ENCODE measurements at places on chromosomes 16 and 17.

DNA sequence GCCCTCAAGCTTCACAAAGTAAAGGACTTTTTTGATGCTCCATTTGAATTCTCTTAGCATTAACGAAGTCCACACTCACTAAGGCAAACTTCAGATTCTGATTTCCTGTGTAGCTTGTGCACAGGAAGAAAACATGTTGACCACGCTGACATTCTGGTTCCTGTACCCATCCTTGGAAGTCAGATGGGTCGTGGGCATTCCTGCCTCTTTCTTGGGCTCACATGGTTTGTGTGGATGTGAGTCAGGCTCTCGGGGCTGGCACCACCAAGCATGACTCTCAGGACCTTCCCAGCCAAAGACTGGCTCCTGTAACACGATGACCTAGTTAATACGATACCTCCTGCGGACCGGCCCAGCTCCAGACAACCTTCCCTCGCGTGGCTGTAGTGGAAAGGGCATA, 32.8 kb downstream of the ARSG start:
- no peak for DNase-seq

- no peak for DNase-seq
Measured at GRCh38 chr16:11794996-11795886, 1.8 kb downstream of the ZC3H7A start.

DNA sequence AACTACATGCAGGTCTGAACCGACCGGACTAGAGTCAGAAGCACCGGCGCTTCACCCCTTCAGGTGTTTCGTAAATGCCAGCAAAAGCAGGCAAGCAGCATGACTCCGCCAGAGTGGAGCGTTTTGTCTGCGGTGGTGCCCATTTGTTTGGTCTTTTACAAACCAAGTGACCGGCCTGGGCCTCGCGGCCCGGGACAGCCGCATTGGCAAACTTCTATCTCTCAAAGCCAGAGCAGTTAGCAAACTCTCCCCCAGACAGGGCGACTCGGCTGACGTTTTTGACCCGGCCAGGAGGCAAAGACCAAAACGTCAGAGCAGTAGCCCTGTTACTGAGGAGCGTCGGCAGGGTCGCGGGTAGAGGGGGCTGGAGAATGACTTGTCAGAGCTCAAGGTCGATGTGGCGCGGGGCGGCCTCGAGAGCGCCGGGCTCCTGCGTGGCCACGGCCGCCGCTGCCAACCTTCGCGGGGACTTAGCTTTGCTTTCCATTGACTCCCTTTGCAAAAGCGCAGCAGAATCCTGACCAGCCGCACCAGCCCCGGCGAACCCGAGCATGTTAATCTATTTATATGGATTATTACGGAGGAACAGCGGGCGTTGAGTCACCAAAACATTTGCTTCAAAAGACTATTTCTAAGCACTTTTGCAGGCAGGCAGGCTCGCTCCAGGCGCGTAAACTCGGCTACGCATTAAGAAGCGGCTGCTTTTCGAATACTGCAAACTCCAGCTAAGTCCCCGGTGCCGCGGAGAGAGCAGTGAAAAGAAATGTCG, 763 bp upstream of the SOX9 start:
- DNase-seq = peak; percentile 75

DNA sequence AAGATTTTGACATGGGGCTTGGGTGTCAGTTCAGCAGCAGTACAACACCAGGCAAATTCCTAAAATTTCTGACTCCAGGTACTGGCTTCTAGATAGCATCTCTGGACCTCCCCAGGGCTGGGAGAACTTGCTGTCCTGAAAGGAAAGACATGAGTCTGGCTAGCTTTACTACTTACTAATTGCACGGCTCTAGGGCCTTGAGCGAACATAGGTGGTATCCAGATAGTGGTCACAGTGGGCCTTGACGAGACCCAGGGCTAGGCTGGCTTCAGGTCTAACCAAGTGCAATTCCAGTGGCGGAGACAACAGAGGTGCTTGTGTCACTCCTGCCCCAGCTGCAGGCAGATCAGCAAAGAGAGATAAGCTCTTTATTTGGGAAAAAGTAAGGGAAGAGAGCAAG, 16.4 kb upstream of the SLC13A5 start:
- no peak for DNase-seq

DNA sequence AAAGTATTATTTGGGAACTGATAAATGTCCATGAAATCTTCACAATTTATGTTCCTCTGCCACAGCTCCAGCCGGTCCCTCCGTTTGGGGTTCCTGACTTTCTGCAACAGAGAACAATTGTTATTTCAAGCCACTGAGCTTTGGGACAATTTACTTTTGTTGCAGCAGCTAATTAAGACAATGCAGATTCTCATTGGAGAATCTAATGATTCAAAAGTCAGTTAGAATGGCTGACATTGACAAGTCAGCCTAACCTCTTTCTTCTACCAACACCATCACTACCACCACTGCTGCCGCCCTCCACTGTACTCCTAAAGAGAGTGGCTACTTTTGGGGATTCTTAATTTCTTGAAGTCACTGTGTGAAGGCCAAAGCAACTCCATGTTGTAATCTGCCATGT, 15.0 kb upstream of the HEATR6 start:
- no peak for DNase-seq

- DNase-seq = no peak
Measured at GRCh38 chr17:62163847-62164246, 98.8 kb upstream of the MED13 start.

GRCh38 chr17:11720816-11721215, 122.5 kb downstream of the DNAH9 start:
- DNase-seq = no peak

DNA sequence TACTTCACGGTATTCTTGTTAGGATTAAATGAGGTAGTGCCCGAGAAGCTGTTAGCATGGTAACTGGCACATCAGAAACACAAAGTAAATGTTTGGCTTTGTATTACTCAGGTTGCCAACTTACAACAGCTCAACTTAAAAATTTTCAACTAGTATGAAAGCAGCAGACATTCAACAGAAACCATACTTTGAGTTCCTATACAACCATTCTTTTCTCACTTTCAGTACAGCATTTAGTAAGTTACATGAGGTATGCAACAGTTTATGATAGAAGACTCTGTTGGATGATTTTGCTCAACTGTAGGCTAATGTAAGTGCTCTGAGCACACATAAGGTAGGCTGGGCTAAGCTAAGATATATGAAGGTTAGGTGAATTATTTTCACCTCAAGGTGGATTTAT, 7.7 kb downstream of the CENPN start:
- no peak for DNase-seq

DNA sequence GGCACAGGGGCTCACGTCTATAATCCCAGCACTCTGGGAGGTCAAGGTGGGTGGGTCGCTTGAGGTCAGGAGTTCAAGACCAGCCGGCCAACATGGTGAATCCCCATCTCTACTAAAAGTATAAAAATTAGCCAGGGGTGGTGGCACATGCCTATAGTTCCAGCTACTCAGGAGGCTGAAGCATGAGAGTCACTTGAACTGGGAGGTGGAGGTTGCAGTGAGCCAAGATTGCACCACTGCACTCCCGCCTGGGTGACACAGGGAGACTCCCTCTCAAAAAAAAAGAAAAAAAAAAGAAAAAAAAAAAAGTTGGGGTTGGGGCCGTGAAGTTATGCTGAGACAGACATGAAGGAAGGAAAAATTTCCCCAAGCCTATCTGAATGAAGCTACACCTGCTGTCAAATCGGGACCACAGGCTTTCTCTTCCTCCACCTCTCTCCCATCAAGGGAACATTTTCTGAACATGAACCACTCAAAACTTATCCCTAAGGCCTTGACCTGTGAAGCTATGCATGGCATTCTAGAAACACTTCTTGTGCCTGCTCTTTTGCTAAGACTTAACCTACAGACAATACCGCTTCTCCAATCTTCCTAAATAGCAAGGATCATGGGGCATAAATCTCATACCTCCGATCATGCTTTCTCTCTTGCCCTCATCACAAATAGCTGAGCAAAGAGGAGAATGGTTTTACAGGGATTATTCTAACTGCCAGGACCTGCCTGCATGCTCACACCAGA, 88.6 kb downstream of the CYTH1 start:
- DNase-seq = no peak

DNA sequence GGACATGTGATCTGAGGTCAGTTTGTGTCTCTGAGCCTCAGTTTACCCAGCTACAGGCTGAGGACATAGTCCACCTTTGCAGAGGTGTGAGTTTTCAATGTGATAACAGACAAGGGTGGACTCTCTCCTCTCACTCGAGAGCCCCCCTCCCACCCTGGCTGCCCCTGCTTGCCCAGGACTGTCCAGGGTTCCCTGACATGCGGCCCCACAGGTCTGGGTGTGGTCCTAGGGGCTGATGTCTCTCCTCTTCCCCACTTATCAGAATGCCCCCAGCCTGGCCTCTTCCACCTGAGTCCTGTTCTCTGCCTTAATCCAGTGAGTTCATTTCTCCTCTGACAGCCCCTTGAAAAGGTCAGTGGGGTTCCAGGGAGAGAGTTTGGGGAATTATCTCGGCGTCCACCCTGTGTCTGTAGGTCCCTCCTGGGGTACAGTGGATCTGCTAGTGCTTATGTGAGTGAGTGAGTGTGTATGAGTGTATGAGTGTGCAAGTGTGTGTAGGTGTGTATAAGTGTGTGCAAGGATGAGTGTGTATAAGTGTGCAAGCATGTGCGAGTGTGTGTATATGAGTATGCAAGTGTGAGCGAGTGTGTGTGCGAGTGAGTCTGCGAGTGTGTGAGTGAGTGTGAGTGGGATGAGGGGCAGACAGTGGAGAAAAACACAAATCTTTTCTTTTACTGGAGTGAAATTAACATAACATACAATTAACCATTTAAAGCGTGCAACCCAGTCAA, 175.0 kb downstream of the IRF8 start:
- DNase-seq = no peak

- DNase-seq = peak; percentile 47
Measured at GRCh38 chr16:71746442-71747046, 22.0 kb upstream of the PHLPP2 start.

- no peak for DNase-seq
Measured at GRCh38 chr16:5482256-5482655, 384.7 kb upstream of the EEF2KMT start.

- no peak for DNase-seq
Measured at GRCh38 chr16:58062821-58063220, 37.3 kb downstream of the MMP15 start.

DNA sequence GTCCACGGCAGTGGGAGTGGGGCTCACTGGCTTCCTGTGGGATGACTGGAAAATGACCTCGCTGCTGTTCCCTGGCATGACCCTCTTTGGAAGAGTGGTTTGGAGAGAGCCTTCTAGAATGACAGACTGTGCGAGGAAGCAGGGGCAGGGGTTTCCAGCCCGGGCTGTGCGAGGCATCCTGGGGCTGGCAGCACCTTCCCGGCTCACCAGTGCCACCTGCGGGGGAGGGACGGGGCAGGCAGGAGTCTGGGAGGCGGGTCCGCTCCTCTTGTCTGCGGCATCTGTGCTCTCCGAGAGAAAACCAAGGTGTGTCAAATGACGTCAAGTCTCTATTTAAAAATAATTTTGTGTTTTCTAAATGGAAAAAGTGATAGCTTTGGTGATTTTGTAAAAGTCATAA, 7.8 kb upstream of the RNF213 start:
- DNase-seq = peak; percentile 70

- DNase-seq = peak; percentile 83
Measured at GRCh38 chr17:62627219-62627903, at the start of gene MRC2. Gene MRC2, plus strand, starts transcription at chr17:62627670. Its CDS starts 133 bp downstream, at chr17:62627803.

- DNase-seq = no peak
Measured at GRCh38 chr16:1466968-1467521, 7.8 kb downstream of the CLCN7 start.

- no peak for DNase-seq
Measured at GRCh38 chr17:48841395-48841831, 10.6 kb downstream of the CALCOCO2 start.

- no peak for DNase-seq
Measured at GRCh38 chr17:67041941-67042899, 2.1 kb upstream of the CACNG1 start.

- DNase-seq = peak; percentile 50
Measured at GRCh38 chr16:88406096-88407041, 23.6 kb downstream of the ZNF469 start.

- peak; percentile 10 for DNase-seq
Measured at GRCh38 chr17:29663155-29663554, 40.4 kb upstream of the CORO6 start.

DNA sequence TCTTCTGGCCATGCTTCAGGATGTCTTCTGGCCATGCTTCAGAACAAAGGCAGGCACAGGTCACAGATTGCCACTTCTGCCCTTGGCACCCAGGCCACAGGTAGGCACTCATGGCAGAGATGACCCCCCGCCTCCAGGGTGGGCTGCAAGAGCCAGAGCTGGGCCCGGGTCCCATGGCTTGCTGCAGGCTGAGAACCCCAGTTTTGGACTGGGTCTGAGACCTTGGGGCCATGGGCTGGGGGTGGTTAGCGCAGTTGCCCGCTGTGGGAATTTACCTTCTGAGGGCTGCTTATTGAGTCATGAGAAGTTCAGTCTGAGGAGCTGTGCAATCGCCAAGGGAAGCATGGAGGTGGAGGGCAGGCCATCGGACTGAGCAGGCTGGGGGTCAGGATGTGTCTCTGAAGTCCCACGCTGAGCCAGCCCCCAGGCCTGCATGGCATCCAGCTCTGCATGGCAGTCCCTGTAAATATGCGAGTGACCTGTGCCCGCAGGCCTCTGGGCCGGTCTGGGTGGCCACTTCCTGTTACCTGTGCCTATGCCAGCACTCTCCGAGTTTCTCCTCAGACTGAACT, 1.7 kb downstream of the ANKRD13B start:
- DNase-seq = no peak

- peak; percentile 13 for DNase-seq
Measured at GRCh38 chr17:17269926-17270773, 10.9 kb downstream of the COPS3 start.

- DNase-seq = no peak
Measured at GRCh38 chr16:81668243-81669097, 110.6 kb upstream of the PLCG2 start.

DNA sequence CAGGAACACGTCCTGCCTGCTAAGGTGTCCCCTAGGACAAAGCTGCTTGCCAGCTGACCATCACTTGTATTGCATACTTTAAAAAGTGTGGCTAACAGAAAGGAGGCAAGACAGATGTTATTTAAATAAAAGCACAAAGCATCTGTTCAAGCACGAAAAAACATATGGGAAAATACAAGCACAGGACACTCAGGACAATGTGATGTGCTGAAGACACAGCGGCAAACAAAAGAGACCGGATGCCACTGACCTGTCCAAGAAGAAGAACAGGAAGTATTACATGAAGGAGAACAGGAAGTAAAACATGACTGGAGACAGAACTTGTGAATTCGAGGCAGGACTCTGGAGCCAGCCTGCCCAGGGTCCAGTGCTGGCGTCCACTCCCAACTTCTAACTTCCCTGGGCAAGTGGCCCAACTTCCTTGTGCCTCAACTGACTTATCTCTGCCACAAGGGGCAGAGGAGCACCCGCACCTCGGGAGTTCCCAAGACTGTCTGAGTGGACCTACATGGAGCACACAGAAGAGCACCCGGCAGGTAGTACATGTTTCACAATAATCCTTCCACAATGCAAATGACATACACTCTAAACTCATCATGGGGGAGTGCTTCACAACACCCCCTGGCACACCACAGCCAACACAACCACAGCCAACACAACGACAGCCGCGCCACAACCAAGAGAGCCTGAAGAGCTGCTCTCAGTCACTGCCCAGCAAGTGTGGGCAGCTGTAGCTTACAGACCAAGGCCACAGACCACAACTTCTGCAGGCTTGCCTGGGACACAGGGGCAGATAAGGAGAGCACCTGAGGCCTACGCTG, 36.6 kb downstream of the ANKRD11 start:
- DNase-seq = peak; percentile 38

- no peak for DNase-seq
Measured at GRCh38 chr17:65219124-65219523, 82.0 kb downstream of the RGS9 start.

- no peak for DNase-seq
Measured at GRCh38 chr16:30757316-30757715, 4.5 kb downstream of the CFAP119 start.
